ENCODE measurements at places on chromosomes 1 and 21.

DNA sequence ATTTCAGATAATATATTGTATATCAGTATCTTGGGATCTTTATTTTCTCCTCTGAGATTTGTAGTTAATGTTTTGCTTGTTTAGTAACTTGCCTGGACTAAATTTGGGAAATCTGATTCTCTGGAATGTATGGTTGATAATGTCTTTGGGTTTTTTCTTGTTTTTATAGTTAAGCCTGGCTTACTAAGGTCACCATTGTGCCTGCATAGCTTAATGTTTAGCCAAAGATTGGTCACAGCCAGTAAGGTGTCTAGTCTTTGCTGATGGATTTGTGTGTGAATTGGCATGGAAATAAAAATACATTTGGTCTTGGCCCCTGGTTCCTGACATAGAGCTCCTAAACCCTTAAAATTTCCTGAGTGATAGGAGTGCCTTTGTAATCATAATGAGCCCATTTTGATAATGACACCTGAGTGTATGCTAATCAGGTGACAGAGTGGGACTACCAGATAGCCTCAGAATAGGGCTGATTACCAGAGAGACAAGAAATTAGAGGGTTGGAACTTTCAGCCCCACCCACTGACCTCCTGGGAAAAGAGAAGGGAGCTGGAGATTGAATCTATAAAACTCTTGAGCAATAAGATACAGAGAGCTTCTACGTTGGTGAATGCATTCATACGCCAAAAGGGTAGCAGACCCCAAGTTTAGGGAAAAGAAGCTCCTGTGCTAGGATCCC, 47.9 kb upstream of the NUF2 start:
- no peak for DNase-seq

GRCh38 chr1:186782791-186783190, 46.0 kb upstream of the PLA2G4A start:
- DNase-seq: no peak

DNA sequence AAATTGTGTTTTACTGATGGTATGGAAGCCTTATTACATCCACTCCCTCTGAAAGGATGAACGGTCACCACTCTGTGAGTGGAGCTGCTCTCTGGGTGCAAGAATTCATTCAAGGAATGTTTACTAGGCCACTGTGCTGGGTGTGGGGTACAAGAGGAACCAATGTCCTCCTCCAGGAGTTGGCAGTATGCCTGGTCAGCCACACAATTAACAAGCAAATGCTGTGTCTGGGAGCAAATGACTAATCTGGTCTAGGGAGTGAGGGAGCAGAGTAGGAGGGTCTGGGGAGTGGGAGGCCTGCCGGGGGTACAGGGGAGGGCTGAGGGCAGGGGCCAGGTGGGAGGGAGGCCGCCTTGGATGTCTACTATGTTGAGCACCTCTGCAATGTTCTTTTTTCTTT, 27.2 kb upstream of the TDRD10 start:
- peak; percentile 97 for DNase-seq

- DNase-seq: no peak
These were observed 147.1 kb upstream of the ATP1B1 start for GRCh38 chr1:168959382-168959781.

DNA sequence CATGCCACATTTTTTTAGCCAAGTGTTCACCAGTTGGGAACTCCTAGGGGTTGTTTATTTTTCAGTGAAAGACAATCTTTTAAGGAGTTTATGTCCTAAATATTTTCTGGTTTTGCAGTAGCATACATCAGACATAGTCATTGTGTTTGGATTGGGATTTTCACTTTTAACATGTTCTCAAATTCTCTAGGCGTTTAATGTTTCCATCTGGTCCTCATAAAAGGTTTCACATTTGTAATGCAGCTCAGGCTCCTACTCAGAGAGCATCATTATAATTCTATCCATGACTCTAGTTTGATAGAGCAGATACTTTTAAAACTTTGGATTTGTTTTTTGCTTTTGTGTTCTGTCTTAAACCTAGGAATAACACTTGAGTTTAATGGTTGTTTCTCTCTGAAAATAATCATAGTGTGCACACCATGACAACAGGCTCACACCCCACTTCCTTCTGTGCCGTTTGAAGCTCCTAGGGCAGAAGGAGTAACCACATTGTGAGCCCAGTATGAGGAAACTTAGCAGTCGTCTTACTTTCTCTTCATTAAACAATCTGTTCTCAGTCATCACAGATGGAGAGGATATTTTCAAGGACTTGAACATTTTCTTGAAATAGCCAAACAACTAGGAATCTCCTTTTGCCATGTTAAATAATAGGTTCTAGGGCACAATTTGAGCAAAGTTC, 219.6 kb downstream of the PDE4B start:
- no peak for DNase-seq

DNA sequence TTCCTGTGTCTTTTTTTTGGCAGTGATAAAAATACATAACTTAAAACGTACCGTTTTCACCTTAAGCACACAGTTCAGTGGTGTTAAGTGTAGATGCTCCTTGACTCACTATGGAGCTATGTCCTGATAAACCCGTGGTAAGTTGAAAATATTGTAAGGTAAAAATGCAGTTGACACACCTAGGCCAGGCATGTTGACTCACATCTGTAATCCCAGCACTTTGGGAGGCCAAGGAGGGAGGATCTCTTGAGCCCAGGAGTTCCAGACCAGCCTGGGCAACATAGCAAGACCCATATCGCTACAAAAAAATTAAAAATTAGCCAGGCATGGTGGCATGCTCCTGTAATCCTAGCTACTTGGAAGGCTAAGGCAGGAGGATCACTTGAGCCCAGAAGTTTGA, 73.6 kb upstream of the COG2 start:
- DNase-seq: no peak

GRCh38 chr21:36460866-36461265, 19.1 kb downstream of the CLDN14 start:
- DNase-seq: no peak

DNA sequence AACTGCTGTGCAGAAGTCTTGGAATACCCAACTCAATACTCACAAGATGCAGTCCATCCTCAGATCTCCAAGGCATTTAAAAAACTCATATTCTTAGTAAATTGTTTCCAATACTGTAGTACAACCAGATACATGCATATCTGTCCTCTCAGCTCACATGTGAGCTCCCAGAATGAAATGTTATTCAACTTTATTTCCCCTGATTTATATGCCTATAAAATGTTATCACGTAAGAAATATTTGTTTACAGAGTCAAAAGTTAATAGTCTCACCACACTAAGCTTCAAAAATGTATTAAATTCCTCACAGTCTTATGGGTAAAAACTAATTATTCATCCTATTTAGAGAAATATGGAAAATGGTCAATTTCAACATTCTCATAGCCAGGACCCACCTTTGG, 56.6 kb downstream of the LTN1 start:
- no peak for DNase-seq

- peak; percentile 88 for DNase-seq
These were observed 28.2 kb downstream of the TCEANC2 start for GRCh38 chr1:54081306-54082270.

DNA sequence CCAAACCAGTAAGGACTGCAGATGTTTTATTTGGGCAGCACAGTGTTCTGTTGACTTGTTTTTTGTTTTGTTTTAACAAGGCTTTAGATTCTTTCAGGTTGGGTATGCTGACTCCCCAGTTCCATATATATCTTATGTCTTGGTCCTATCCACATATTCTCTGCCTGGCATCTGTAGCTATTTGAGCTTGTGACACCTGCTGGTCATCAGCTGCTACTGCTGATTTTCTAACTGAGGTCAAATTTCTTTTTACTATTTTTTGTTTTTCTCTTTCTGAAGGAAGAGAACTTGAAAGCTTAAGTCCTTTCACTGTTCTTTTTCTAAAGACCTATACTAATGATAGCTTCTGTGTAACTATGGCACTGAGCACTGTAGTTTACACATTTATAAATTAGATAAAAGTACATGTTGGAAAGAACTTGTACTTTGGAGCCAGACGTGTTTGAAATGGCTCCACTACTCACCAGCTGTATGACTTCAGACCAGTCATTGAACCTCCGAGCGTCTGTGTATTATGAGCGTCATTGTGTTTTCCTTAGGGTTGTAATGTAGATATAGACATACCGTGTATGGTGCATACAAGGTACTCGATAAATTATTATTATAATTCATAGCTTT, 109.4 kb downstream of the NRDC start:
- DNase-seq: peak; percentile 74

GRCh38 chr1:13820456-13820855, 120.5 kb downstream of the PRDM2 start:
- no peak for DNase-seq

GRCh38 chr21:41824466-41825207, 54.5 kb downstream of the PRDM15 start:
- no peak for DNase-seq

DNA sequence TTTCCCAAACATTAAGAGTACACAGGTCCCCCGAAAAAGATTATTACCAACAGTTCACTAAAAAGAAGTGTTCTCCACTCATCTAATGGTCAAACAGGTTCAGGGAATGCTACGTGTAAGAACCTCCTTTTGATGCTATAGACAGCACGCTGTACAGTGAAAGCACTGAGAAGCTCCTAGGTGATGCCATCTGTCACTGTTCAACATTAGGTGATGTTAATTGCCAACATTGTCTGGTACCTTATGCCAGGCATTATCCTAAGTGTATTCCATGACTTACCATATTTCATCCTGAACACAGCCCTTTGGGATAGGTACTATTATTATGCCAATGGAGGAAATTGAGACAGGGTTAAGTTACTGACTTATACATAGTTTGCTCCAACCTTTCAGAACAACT, 82.1 kb downstream of the DAB1 start:
- no peak for DNase-seq

- DNase-seq: peak; percentile 20
These were observed 1.1 kb downstream of the NR5A2 start for GRCh38 chr1:200028586-200029034.

Data from SK-MEL-5 (cell line).